ENCODE measurements at places on chromosomes 7 and 10. TPM values are rescaled to one million over a fixed set of nuclear protein-coding genes. Genes with fewer than 3 reads are reported as not detected.

Gene EN2
- not detected for total RNA-seq

Gene STRIP2
- total RNA-seq, result 73.5 TPM

Gene GPR37
- not detected for total RNA-seq

Gene UBE3C
- total RNA-seq, result 42.6 TPM

- DNase-seq, result no peak
- H3K27me3 ChIP-seq, result no peaks in the 10 kb centered on the region
- H3K4me1 ChIP-seq, result peaks cover 31% of the 10 kb centered on the region
- H3K27ac ChIP-seq, result peak overlapping the region; percentile 28
- H3K36me3 ChIP-seq, result peaks cover 10% of the 10 kb centered on the region
- H3K4me3 ChIP-seq, result no peak overlapping the region
Observed at GRCh38 chr10:21614000-21614399, 80.0 kb downstream of the MLLT10 start.

DNA sequence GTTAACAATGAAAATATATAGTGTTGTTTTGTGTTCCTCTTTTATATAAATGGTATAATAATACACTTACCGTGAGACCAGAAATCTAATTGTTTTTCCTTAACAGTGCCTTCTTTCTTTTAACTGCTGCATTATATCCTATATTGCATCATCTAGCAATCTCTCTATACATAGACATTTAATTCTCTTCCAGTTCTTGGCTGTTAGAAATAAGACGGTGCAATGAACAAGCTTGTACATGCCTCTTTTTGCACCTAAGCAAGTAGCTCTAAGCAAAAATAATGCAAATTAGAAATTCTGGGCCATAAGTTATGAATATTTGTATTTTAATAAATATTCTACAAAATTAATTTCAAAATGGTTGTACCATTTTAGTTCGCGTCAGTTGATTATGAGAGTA is 55.9 kb upstream of the AHR start:
- H3K4me1 ChIP-seq, result peaks cover 4% of the 10 kb centered on the region
- H3K36me3 ChIP-seq, result no peaks in the 10 kb centered on the region
- H3K27me3 ChIP-seq, result no peaks in the 10 kb centered on the region
- no peak for DNase-seq
- H3K4me3 ChIP-seq, result no peak overlapping the region
- H3K27ac ChIP-seq, result no peak overlapping the region

DNA sequence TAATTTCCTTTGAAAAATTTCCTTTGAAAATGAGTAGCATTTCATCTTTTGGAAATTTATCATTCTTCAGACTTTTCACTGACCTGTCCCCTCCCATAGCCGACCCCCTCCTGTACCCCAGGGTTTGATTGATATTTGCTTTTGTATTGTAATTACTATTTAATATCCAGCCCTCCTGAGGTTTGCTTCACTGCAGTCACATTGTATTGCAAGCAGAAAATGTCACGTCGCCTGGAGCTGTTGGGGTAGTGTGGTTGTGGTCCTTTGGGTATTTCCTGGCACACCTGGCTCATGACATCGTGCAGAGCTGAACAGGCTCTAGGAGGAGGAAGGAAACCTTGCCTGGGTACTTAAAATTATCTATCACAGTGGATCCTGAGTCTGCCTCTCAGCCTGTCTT is 116.1 kb downstream of the INSYN2A start:
- no peaks in the 10 kb centered on the region for H3K36me3 ChIP-seq
- no peak for DNase-seq
- no peaks in the 10 kb centered on the region for H3K27me3 ChIP-seq

GRCh38 chr7:103541947-103542346 is 95.9 kb upstream of the SLC26A5 start:
- H3K4me3 ChIP-seq, result no peak overlapping the region
- DNase-seq, result no peak
- peaks cover 24% of the 10 kb centered on the region for H3K27me3 ChIP-seq
- no peaks in the 10 kb centered on the region for H3K36me3 ChIP-seq
- no peak overlapping the region for H3K27ac ChIP-seq
- H3K4me1 ChIP-seq, result no peaks in the 10 kb centered on the region

- DNase-seq, result no peak
- H3K36me3 ChIP-seq, result no peaks in the 10 kb centered on the region
- no peak overlapping the region for H3K27ac ChIP-seq
- H3K27me3 ChIP-seq, result peaks cover 5% of the 10 kb centered on the region
Observed at GRCh38 chr7:7432979-7433378, 102.7 kb downstream of the COL28A1 start.

GRCh38 chr10:24449321-24449740 is 240.4 kb downstream of the KIAA1217 start:
- no peaks in the 10 kb centered on the region for H3K36me3 ChIP-seq
- peaks cover 50% of the 10 kb centered on the region for H3K27me3 ChIP-seq
- H3K4me3 ChIP-seq, result peak overlapping the region; percentile 51
- H3K27ac ChIP-seq, result peak overlapping the region; percentile 7
- DNase-seq, result no peak

DNA sequence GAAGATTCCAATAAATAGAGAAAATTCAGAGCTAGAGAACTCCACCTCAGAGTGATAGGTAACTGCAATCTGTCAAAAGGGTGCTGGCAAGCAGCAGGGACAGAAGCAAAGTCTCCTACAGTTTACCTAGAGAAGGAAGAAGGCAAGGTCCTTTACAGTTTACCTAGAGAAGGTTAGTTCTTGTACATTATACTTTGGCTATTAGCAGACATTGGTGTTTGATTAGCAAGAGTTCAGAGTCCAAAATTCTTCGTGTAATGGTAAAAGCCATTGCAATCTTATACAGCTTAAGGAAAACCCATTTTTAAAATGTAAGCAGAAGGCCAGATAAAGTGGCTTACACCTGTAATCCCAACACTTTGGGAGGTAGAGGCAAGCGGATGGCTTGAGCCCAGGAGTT is 45.9 kb downstream of the SLC25A13 start:
- H3K27ac ChIP-seq, result no peak overlapping the region
- peaks cover 7% of the 10 kb centered on the region for H3K36me3 ChIP-seq
- no peak overlapping the region for H3K4me3 ChIP-seq
- no peaks in the 10 kb centered on the region for H3K4me1 ChIP-seq
- no peak for DNase-seq

GRCh38 chr10:12529976-12530375 is 180.6 kb downstream of the CAMK1D start:
- no peak overlapping the region for H3K27ac ChIP-seq
- peaks cover 17% of the 10 kb centered on the region for H3K4me1 ChIP-seq
- H3K27me3 ChIP-seq, result no peaks in the 10 kb centered on the region
- no peak for DNase-seq
- peaks cover 3% of the 10 kb centered on the region for H3K36me3 ChIP-seq

- H3K36me3 ChIP-seq, result no peaks in the 10 kb centered on the region
- no peak for DNase-seq
- H3K27ac ChIP-seq, result no peak overlapping the region
- H3K4me3 ChIP-seq, result no peak overlapping the region
- no peaks in the 10 kb centered on the region for H3K4me1 ChIP-seq
Observed at GRCh38 chr10:47339186-47339735, 8.9 kb upstream of the RBP3 start.

- H3K27me3 ChIP-seq, result no peaks in the 10 kb centered on the region
- H3K27ac ChIP-seq, result no peak overlapping the region
- DNase-seq, result no peak
- H3K4me3 ChIP-seq, result no peak overlapping the region
- H3K36me3 ChIP-seq, result no peaks in the 10 kb centered on the region
Observed at GRCh38 chr10:132154931-132155330, 31.8 kb upstream of the DPYSL4 start.

GRCh38 chr7:107109955-107110354 is 58.8 kb upstream of the HBP1 start:
- no peak overlapping the region for H3K4me3 ChIP-seq
- no peaks in the 10 kb centered on the region for H3K36me3 ChIP-seq
- no peak overlapping the region for H3K27ac ChIP-seq
- DNase-seq, result no peak

DNA sequence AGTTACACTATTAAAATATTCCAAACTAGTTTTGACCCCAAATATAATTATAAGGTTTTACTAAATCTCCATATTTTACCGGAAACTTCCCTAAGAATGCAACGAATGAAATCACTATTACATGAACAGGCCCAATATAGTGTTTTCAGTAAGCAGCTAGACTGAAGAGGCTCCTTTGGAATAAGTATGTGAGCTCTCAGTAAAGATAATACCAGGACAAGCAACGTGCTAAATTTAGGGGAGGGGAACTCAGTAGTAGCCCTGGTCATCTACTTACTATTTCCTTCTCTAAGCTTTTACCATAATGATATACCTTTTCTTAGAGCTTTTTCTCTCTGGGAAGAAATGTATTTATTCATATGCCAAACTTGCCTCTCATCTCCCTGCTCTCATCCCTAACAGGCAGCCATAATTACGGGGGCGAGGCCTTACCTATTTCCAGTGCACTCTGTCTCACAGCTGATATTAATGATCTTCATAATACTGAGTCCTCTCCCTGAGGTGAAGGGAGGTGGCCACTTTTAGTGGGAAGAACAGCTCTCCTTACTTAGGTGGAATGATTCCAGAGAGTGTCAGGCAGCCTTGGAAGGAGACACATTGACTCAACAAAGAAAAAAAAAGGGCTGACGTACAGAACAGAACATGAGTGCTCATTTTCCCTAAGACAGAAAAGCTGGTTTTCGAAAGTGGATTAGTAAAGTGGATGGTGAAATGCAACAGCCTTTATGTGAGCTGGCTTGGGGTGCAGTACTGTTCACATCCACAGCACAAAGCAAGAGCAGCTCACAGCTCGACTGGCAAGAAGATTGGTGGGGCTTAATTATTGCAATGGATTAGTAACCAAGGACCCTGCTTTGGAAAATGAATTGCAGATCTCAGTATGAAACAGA is 165.4 kb downstream of the GLI3 start:
- no peaks in the 10 kb centered on the region for H3K27me3 ChIP-seq
- no peaks in the 10 kb centered on the region for H3K4me1 ChIP-seq
- no peak overlapping the region for H3K27ac ChIP-seq
- no peaks in the 10 kb centered on the region for H3K36me3 ChIP-seq
- DNase-seq, result no peak

GRCh38 chr7:8413600-8413999 is 19.8 kb upstream of the NXPH1 start:
- no peak overlapping the region for H3K4me3 ChIP-seq
- no peak overlapping the region for H3K27ac ChIP-seq
- no peaks in the 10 kb centered on the region for H3K36me3 ChIP-seq
- H3K27me3 ChIP-seq, result peaks cover 15% of the 10 kb centered on the region
- DNase-seq, result no peak
